ENCODE measurements at places on chromosomes 1 and 21. TPM values are rescaled to one million over a fixed set of nuclear protein-coding genes. Genes with fewer than 3 reads are reported as not detected.
A peak's percentile ranks its signal among the peaks of the same experiment; 100 is the strongest.

- H3K36me3 ChIP-seq, result no peaks in the 10 kb centered on the region
- no peaks in the 10 kb centered on the region for H3K27me3 ChIP-seq
- peaks cover 33% of the 10 kb centered on the region for H3K4me1 ChIP-seq
- peak within 1 kb of the TSS; percentile 96 for H3K27ac ChIP-seq
- peak within 1 kb of the TSS; percentile 99 for H3K4me3 ChIP-seq
These were observed at the start of gene DNAJB4 for GRCh38 chr1:78004719-78005447. TSS of gene DNAJB4 (plus strand) at chr1:78004939. CDS start at chr1:78005111, 172 bp downstream.

- no peak for DNase-seq
- no peaks in the 10 kb centered on the region for H3K36me3 ChIP-seq
- H3K4me3 ChIP-seq, result no peak overlapping the region
- no peak overlapping the region for H3K27ac ChIP-seq
- peaks cover 3% of the 10 kb centered on the region for H3K4me1 ChIP-seq
These were observed 96.0 kb upstream of the CASZ1 start for GRCh38 chr1:10892138-10893065.

The TMEM82 gene
- total RNA-seq, result not detected

The LRRC3 gene
- 1.6 TPM for total RNA-seq

The FLVCR1 gene
- total RNA-seq, result 10.9 TPM

The SLC41A1 gene
- total RNA-seq, result 33.2 TPM
